Activated effector memory CD4-positive, alpha-beta T cell treated with Interleukin-2 at 50 U/mL for 16 hours (primary cell): ENCODE measurements at places on chromosomes 13 and 19.

DNA sequence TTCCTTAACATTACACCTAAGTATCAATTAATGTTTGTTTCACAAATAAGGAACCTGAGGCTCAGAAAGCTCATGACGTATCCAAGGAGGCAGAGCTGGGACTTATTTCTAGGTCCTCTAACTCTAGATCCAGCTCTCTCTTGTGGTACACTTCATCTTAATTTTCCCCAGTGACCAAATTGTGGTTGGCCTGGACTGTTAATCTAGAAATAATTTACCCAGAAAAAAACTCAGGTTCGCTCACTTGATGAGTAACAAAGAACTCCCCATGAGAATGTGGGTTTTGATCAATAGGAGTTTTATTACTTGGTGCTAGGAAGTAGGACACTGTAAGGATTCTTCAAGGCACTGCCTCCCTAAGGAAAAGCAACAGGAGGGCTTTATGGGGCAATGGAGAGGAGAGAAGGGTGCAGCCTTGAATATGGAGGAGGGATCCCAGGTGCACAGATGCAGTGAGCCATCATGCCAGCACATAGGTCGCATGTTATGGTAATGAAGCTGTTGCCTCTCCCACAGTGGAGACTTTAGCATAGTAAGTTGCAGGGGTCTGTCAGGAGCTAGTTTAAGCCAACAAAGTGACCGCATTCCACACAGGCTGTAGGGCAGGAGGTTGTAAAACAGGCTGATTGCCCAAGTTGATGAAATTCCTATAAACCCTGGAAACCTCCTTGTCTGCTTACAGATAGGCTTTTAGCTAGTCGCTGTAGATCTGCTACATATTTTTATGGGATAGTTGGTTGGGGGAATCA is 14.7 kb downstream of the RAP2A start:
- no peak for DNase-seq

- DNase-seq: no peak
Measured at GRCh38 chr19:29260477-29261317, 47.7 kb upstream of the UQCRFS1 start.

DNA sequence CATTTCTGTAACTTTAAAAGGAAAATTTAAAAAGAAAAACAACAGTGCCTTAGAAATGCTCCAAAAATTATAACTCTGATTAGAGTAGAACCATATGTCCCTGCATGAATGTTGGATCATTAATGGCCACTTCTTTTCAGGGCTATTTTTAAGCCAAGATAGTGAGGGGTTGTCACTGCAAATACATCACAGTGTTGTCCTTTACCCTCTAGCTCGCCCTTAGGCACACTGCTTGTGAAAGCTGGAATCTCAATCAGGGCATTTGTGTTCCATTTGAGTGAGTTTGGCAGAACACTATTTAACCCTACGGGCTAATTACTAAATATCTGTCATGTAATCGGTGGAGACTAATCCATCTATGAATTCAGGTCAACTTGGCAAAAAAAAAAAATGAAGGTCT is 212.2 kb downstream of the NHLRC3 start:
- DNase-seq: no peak

- DNase-seq: peak; percentile 73
Measured at GRCh38 chr19:41352609-41353465, 885 bp downstream of the TGFB1 start.

- no peak for DNase-seq
Measured at GRCh38 chr13:100330662-100331061, 241.8 kb downstream of the PCCA start.

- DNase-seq: no peak
Measured at GRCh38 chr19:33905473-33905936, 108.8 kb downstream of the KCTD15 start.

DNA sequence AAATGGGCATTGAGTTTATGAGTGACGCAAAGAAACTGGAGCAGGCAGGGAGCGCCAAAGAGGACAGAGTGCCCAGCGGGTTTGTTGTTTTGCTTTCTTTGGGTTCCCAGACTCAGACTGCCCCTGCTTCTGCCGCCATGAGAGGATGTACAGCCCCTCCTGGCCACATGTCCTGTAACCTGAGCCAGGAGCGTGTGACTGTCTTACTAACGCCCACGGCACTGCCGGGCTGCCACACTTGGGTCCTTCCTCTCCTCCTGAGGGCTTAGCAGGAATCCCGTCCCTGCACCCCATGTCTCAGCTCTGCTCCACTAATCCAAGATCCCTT is 80.5 kb downstream of the GPR12 start:
- no peak for DNase-seq

DNA sequence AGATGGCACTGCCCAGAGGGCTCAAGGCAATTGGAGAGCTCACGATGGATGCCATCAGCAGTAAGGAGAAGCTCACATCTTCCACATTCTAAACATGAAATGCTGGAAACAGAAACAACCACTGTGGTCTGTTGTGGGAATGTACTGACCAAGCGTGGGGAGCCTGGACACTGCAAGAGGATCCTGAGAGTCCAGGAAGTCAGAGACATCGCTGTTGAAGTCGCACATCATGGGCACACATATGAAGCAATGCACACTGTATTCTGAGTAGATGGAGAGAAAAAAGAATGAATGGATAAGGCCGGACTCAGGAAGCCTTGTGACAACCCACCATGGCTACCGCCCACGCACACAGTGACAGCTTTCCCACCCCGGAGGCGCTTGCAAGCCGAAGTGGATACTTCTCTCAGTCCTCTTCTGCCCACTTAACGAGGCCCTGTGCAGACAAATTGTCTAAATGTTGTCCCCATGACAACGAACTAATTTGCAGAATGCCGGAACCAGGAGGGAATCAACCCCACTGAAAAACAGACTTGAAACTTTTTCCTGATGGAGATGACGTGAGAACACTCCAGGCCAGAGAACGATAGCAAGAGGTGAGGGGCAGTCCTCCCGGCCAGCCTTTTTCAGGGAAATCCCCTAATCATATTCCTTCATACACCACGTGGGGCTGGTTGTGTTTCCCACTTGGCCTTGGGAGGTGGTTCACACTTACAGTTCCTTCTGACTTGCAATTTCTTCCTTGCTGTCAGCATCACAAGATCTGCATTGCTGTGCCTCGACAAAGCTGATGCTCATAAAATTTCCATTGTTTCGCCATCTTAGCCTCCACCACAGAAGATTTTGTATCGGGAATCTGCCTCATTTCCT is 109.6 kb upstream of the SERP2 start:
- no peak for DNase-seq
